ENCODE measurements at places on chromosomes 1 and 21. TPM values are rescaled to one million over a fixed set of nuclear protein-coding genes. Genes with fewer than 3 reads are reported as not detected.

The DNM3 gene
- 0.46 TPM for polyA plus RNA-seq

The MCOLN2 gene
- 0.41 TPM for polyA plus RNA-seq

- DNase-seq: no peak
Measured at GRCh38 chr1:117466761-117467160, 99.5 kb downstream of the MAN1A2 start.

DNA sequence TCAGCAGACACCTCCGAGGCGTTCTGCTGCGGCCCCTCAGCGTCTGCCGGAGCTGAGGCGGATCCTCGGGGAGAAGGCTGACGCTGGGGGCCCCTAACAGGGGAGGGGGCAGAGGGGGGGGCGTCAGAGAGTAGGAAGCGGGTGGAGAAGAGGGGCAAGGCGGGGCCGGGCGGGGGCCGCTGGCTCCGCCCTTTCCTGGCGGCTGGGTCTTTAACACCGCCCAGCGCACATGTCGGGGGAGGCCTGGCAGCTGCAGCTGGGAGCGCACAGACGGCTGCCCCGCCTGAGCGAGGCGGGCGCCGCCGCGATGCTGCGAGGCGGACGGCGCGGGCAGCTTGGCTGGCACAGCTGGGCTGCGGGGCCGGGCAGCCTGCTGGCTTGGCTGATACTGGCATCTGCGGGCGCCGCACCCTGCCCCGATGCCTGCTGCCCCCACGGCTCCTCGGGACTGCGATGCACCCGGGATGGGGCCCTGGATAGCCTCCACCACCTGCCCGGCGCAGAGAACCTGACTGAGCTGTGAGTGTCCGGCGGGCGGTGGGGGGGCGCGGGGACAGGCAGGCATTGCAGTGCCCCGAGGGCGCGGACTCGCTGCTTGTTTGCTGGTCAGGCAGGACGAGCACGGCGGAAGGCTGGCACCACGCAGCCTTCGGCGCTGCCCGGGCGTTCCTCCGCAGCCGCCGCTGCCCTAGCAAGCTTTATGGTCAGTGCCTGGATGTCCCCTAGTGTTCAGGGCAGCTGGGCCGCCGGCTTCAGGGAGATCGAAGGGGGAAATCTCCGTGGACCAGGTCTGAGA, at the start of gene NTRK1:
Gene NTRK1 (plus strand): TSS at position 238 of the 796 bp plus-strand sequence. CDS start 70 bp downstream, at position 308.
- no peak for DNase-seq

Measured in AG04450 (cell line).